ENCODE measurements at places on chromosomes 2 and 18. TPM values are rescaled to one million over a fixed set of nuclear protein-coding genes. Genes with fewer than 3 reads are reported as not detected.

DNA sequence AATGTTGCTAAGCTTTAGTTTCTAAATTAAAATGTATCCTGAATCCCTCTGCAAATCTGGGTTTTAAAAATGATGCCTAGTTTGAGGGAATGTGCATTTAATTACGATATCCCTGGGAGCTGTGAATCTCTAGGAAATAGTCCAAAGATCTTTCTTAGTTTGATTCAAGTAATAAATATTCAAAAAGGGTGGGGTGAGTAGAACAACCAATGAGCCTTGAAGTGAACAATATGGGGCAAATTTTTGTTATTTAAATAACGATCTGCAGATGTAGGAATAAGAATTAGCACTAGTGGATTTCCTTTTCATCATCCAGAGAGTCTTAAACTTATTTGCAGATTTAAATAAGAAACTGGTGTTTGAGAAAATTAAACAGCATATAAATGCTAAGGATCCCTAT is 106.3 kb downstream of the ACVR1 start:
- no peaks in the 10 kb centered on the region for H3K36me3 ChIP-seq
- H3K27ac ChIP-seq, result no peak overlapping the region
- H3K4me3 ChIP-seq, result no peak overlapping the region
- no peaks in the 10 kb centered on the region for H3K27me3 ChIP-seq

- no peaks in the 10 kb centered on the region for H3K27me3 ChIP-seq
- no peak overlapping the region for H3K4me3 ChIP-seq
- no peak for DNase-seq
- no peak overlapping the region for H3K27ac ChIP-seq
- no peaks in the 10 kb centered on the region for H3K4me1 ChIP-seq
- no peaks in the 10 kb centered on the region for H3K36me3 ChIP-seq
These were observed 6.2 kb downstream of the COLEC12 start for GRCh38 chr18:493986-494983.

DNA sequence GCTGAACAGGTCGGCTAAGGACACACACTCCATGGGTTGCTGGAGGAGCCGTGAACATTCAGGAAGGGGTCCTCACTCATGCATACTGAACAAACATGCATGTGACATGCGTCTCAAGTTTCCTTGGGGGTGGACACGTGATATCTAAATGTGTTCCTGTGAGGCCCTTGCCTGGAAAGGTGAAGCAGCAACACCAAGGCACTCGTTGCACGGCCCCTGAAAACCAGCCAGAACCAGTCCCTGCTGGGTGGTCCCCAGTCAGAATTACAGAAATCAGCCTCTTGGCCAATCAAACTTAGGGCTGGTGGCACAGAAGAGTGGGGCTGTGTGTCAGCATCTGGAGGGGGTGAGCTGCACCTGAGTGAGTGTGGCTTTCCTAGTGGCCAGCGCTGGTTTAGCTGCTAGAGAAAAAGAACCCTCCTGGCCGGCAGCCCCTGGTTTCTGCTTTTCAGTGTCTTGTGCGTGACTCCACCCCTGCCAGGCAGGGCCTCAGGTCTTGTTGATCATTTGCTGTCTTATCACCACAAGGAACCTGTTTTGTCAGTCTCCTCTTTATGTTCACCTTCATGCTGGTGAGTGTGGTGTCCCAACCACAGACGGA is 3.2 kb upstream of the AQP12B start:
- H3K27ac ChIP-seq, result peak overlapping the region; percentile 35
- DNase-seq, result no peak
- no peaks in the 10 kb centered on the region for H3K36me3 ChIP-seq

- no peaks in the 10 kb centered on the region for H3K36me3 ChIP-seq
- peaks cover 2% of the 10 kb centered on the region for H3K27me3 ChIP-seq
- peaks cover 29% of the 10 kb centered on the region for H3K4me1 ChIP-seq
- H3K4me3 ChIP-seq, result no peak overlapping the region
These were observed 2.0 kb downstream of the DLX1 start for GRCh38 chr2:172087207-172087779.

DNA sequence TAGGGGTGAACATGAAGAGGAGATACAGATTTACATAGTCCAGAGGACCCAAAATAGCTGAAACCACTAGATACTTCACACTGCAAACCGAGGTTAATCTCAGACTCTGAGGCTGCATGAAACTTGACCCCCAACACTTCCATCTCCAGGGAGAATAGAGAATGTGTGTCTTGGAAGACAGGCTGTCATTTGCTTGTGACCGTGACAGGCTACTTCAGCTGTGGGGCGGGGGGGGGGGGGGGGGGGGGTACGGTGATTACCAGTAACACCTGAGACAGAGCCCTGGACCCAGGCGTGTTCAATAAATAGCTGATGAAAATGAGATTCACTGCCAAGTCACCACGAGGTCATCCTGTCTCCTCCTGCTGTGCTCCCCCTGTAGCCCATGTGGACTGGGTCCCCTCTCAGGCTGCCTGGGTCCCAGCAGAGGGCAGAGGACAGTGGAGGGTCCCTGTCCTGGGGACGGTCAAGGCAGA is 5.7 kb upstream of the KLHL29 start:
- peaks cover 11% of the 10 kb centered on the region for H3K4me1 ChIP-seq
- no peak overlapping the region for H3K4me3 ChIP-seq
- no peak overlapping the region for H3K27ac ChIP-seq
- no peaks in the 10 kb centered on the region for H3K36me3 ChIP-seq

The TEX44 gene
- not detected for total RNA-seq

- H3K4me3 ChIP-seq, result no peak overlapping the region
- H3K4me1 ChIP-seq, result no peaks in the 10 kb centered on the region
- DNase-seq, result no peak
- no peaks in the 10 kb centered on the region for H3K36me3 ChIP-seq
- no peaks in the 10 kb centered on the region for H3K27me3 ChIP-seq
These were observed 22.7 kb upstream of the MYO1B start for GRCh38 chr2:191222507-191222906.

- no peaks in the 10 kb centered on the region for H3K4me1 ChIP-seq
- H3K4me3 ChIP-seq, result no peak overlapping the region
- H3K27ac ChIP-seq, result no peak overlapping the region
- no peaks in the 10 kb centered on the region for H3K36me3 ChIP-seq
- no peak for DNase-seq
- H3K27me3 ChIP-seq, result no peaks in the 10 kb centered on the region
These were observed 1025.1 kb downstream of the LRP1B start for GRCh38 chr2:141105763-141106162.
